ENCODE measurements at places on chromosomes 6 and 20.

DNA sequence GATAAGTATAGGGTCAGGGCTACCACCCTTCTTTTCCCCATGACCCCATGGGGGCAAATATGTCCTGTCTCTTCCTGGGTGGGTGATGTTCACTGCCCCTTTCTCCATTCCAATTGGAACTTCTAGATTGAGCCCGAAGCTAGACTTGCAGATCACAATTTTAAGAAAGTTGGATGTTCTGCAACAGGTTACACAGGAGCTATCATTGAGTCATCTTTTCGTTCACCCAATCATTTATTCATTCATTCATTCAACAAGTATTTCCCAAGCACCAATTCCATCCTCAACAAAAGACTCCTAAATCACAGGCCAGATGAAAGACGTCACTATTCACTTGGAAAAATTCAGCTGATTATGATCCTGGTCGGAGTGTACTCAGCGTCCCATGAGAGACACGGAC is 71.0 kb upstream of the FOXP4 start:
- DNase-seq = no peak

- DNase-seq = no peak
Measured at GRCh38 chr6:116254297-116255056, 602 bp upstream of the TSPYL4 start.

GRCh38 chr6:63928613-63929012 is 293.0 kb downstream of the PHF3 start:
- DNase-seq = no peak

DNA sequence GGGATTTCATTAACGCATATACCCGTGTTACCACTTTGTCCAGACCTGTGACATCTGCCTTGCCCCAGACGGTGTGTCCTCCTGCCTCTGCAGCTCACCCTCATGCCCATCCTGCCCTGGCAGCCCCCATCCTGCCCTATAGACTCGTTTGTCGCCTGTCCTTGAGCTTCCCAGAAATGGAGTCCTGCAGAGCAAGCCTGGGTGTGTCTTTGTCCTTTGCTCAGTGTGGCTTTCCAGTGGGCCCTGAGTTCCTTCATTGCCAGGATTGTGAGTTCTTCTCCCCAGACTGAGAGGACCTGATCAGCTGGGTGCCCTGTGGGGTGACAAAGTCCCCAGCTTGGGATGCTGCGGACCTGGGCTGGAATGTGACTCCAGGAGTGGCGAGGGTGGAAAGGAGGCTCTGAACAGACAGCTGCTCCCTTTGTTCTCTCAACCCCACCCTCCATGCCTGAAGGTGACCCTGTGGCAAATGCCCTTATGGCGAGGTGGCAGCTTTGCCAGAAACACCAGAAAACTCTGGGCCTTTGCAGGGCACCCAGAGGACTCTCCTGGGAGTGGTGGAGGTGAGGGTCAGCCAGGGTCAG is 2.4 kb upstream of the CST3 start:
- no peak for DNase-seq

DNA sequence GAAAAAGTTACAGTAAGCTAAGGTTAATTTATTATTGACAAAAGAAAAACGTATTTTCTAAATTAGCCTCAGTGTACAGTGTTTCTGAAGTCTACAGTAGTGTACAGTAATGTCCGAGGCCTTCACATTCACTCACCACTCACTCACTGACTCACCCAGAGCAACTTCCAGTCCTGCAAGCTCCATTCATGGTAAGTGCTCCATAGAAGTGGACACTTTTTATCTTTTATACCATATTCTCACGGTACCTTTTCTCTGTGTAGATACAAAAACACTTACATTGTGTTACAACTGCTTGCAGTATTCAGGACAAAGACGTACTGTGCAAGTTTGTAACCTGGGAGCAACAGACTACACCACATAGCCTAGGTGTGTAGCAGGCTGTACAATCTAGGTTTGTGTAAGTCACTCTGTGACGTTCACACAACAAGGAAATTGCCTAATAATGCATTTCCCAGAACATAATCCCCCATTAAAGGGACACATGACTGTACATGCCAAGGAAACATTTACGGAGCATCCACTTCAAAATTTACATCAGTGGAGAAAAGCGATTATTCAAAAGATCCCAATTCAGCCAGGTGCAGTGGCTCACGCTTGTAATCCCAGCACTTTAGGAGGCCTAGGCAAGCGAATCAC is 133.4 kb downstream of the BANF2 start:
- no peak for DNase-seq

GRCh38 chr6:3128356-3129108 is 10.0 kb downstream of the BPHL start:
- DNase-seq = no peak

- DNase-seq = no peak
Measured at GRCh38 chr20:41365777-41366545, 657 bp downstream of the EMILIN3 start.

DNA sequence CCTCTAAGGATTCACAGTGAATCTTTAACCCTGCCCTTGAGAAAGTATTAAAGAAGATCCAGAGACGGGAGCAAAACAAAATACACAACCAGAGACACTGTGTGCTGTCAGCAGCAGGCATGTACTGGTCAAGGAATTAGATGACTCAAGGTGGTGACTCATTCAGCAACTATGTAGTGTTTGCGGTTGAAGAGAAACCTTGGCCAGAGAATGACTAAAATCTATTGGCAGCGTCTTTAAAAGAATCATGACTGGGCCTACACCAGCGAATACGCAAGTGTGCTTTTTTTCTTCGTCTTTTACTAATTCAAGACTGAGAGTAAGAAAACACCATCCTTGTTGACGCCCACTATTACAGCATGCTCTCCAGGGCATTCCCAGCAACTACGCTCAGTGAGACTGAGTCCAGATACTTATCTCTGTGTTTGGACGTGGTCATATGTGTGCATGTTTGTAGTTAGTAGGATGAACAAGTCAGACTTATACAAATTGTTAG is 72.4 kb upstream of the BACH2 start:
- peak; percentile 100 for DNase-seq

DNA sequence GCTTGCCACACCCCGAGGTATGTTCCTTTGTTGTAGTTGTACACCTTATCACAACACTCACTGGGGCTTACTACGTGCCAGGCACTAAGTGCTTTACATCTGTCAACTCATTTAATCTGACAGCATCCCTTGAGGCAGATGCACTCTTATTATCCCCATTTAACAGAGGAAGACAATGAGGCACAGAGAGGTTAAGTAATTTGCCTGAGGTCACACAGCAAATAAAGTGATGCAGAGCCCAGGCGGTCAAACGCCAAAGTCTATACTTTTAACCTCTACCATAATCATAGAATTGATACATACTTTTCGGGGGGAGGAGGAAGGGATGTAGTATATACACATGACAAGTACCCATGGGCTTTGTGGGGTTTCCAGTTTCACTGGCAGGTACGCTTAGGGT is 37.7 kb downstream of the MDFI start:
- no peak for DNase-seq
